ENCODE measurements at places on chromosomes 2 and 18. TPM values are rescaled to one million over a fixed set of nuclear protein-coding genes. Genes with fewer than 3 reads are reported as not detected.

The C2orf80 gene
- total RNA-seq: not detected

DNA sequence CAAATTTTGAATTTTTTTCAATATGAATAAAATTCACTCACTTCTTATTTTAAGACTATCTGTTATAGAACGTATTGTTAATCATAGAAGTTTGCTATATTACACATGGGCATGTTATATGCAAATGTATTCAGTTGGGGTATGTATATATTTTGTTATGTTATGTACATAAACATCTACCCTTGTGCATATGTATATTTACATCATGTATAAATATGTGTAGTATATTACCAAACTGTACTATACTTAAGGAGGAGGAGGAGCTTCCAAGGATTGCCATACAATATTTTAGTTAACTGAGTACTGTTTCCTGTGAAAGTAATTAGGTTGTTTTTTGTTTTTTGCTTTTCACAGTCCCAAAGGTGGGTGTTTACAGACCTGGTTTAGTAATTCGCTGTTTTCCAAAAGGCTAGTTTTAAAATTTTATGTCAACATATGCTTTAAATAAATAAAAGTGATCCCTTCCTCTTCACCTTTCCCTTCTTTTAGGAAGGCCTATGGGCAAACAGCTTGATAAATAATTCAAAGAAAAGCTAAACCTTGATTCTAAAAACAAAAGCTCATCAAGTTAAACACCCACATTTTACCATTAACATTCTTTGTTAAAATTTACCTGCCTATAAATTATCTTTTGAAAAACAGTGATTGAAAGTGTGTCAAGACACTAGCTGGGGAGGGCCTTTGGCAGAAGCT, 12.9 kb upstream of the POU3F3 start:
- peaks cover 5% of the 10 kb centered on the region for H3K4me1 ChIP-seq
- H3K36me3 ChIP-seq: peaks cover 7% of the 10 kb centered on the region
- DNase-seq: no peak
- H3K4me3 ChIP-seq: no peak overlapping the region

GRCh38 chr18:377088-377487, 109.2 kb upstream of the THOC1 start:
- DNase-seq: no peak
- peaks cover 9% of the 10 kb centered on the region for H3K27me3 ChIP-seq
- H3K27ac ChIP-seq: no peak overlapping the region
- H3K36me3 ChIP-seq: no peaks in the 10 kb centered on the region
- peaks cover 2% of the 10 kb centered on the region for H3K4me1 ChIP-seq

DNA sequence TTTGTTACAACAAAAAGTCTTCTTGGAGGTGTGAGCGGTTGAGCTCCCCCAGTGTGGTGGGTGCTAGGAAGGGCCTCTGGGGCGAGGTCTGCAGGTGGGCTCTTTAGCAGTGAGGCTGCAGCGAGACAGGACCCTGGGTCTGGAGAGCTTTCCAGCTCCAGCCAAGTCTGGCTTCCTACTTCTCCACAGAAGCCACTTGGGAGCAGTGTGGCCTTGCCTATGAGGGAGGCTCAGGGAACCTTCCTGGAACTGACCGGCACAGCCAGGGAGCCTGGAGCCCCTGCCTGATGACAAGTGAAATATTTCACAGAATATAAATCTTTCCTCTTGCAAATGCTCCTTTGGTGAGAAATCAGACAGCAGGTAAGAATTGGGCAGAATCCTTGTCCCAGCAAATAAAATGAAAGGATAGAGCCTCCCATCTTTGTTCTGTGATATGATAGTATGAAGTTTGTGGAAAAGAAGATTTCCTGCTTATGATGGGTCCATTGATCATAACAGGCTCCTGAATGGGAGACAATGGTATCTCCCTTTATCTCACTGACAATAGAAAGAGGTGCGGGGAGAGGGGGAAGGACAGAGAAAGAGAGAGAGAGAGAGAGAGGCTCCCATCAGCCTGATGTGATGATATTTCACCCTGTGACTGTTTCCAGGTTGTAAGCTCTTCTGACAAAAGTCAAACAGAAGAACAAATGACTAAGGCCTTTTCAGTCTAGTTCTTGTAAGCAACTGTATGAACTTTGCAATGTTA, 289.8 kb upstream of the SPRED2 start:
- H3K27ac ChIP-seq: no peak overlapping the region
- no peaks in the 10 kb centered on the region for H3K36me3 ChIP-seq
- peaks cover 4% of the 10 kb centered on the region for H3K27me3 ChIP-seq
- no peak overlapping the region for H3K4me3 ChIP-seq

- no peaks in the 10 kb centered on the region for H3K4me1 ChIP-seq
- H3K27me3 ChIP-seq: no peaks in the 10 kb centered on the region
- no peak overlapping the region for H3K27ac ChIP-seq
- H3K36me3 ChIP-seq: no peaks in the 10 kb centered on the region
Observed at GRCh38 chr2:139622691-139623090, 842.5 kb upstream of the NXPH2 start.
